ENCODE measurements at places on chromosomes 5 and 9.

DNA sequence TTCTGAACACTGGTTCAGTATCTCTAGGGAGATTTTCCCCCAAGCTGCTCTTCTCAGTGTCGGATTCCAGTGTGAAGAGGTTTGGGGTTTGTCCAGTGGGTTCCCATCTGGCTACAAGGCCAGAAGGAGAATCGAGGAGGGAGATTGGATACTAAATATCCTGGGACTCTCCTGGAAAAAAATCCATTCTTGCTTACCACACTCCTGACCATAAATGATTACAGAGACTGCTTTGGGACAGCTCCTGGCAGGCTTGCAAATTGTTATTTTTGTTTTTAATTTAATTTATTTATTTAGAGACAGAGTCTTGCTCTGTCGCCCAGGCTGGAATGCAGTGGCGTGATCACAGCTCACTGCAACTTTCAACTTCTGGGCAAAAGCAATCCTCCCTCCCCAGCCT lies 4.7 kb upstream of the SUSD1 start:
- DNase-seq: no peak

DNA sequence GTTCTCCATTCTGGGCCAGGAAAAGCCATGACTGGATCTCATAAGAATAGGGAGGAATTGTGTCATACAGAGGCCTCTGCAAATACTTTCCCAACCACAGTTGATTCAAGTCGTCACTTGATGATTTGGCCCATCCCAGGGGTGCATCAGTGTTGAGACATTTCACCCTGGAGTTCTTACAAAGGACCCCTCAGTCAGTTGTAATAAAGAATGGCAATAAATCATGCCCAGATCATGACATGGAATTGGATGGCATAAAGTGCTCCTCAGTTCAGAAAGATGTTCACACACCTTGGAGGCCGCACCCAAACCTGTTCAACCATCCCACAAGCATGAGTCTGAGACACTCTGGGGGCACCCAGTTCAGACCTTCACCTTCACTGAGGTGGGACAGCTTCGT lies 168.1 kb downstream of the NR3C1 start:
- DNase-seq: no peak

- DNase-seq: no peak
Measured at GRCh38 chr9:31325778-31326177, 1058.7 kb upstream of the ACO1 start.

DNA sequence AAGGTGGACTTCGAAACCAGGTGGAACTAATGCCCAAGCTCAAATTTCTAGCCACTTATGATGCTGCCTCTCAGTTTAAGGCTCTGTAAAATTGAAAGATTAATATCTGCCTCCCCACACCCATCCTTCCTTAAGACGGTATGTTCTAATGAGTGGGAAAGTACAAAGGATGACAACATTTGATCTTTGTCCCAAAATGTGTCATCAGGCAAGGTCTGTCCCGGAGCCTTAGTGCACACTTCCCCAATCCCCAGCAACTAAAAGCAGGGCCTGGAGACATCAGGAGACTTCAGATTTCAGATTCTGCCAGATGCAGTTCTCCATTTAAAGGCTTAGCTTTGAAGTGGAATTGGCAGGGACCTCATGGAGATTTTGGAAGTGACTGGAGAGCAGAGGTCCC lies 316.5 kb downstream of the ASTN2 start:
- no peak for DNase-seq

- no peak for DNase-seq
Measured at GRCh38 chr5:1468247-1468612, 23.0 kb upstream of the SLC6A3 start.

GRCh38 chr9:128250839-128251731 lies 24.7 kb downstream of the GOLGA2 start:
- DNase-seq: no peak

DNA sequence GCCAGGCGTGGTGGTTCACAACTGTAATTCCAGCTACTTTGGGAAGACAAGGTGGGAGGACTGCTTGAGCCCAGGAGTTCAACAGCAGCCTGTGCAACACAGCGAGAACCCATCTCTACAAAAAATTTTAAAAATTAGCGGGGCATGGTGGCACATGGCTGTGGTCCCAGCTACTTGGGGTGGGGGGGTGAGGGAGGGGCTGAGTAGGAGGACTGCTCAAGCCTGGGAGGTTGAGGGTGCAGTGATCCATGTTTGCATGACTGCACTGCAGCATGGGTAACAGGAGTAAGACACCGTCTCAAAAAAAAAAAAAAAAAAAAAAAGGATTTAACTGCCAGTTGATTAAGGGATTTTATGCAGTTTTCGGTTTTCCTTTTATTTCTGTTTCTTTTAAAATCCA lies 65.0 kb downstream of the PTBP3 start:
- DNase-seq: no peak

DNA sequence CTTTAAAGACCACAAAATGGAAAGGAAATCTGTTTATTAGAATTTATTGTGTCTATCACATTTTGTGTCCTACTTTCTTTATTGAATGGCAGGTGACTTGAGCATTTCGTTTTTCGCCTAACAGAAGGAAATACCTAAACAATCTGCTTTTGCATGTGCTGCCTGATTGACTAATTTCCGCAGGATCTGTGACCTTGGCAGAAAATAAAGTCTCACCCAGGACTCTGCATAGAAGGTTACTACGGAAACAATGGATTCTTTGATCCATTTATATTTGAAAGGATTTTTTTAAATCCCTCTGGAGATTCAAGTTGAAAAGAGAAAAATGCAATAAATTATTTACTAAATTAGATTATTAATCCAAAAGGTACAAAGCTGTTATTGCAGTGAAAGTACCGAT lies 61.0 kb upstream of the CAST start:
- no peak for DNase-seq

DNA sequence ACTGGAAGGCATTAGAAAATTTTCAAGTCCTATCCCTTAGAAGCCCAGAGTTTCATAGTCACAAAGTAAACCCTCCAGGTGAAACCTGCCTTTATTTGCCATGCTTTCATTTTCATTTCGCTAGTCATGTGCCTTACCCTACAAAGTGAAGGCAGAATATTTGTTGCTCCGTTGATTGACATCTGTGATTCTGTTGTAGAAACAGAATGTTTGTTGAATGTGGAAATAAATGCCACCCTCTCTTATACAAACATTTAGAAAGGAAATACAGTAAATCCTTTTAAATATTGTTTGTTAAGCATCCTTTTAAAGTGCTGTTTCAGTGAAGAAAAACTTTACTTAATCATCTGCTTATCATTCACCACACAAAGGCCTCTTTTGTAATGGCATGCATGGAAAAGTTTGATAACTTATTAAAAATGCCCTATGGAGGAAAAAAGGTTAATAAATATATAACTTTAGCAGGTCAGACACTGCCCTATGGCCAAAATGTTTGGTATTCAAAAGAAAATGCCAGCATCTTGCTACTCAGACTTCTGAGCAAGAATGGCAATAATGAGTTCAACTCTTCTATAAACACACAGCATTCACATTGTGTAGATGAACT lies 34.3 kb upstream of the CAST start:
- no peak for DNase-seq

DNA sequence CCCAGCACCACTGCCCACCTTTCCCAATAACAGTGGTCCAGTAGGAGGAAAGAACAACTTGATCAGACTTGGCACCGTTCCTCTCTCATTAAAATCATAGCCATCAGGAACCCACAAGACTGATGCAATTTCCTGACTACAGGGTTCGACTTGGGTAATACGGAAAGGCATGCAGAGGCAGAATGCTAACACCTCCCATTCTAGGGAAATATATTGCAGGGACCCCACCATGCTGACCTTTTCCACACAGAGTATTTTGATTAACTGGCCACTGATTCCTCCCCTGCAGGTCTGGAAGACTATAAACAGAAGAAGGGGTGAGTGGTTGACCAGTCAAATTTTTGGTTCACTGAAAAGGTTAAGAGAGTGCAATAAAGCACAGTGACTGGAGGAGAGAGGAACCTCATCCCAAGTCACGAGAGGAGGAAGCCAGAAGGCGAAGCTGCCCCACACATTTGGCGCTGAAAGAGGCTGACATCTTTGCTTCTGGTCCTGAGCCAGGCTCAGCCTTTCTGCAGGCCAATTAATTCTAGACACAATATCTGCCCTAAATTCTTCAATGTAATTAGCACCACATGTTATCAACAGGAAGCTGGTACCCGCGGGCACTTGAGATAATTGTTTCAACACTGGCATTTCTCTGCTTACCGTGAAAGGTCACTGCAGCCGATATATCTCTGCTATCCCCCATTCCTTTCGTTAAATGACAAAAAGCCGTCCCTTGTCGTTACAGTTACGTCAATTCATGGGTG lies 64.7 kb upstream of the SPOCK1 start:
- DNase-seq: no peak

DNA sequence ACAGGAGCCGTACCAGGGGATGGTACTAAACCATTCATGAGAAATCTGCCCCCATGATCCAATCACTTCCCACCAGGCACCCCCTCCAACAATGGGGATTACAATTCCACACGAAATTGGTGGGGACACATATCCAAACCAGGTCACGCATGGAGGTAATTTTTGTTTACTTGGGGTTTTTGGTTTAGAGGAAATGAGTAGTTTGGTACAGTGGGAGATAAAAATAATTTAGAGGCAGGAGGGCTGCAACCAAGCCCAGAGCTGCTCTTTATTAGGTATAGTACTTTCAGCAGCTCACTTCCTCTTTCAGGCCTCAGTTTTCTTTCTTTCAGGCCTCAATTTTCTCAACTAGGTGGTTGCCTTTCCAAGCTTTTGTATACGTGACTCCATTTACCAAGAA lies 23.2 kb downstream of the PRUNE2 start:
- DNase-seq: peak; percentile 32

DNA sequence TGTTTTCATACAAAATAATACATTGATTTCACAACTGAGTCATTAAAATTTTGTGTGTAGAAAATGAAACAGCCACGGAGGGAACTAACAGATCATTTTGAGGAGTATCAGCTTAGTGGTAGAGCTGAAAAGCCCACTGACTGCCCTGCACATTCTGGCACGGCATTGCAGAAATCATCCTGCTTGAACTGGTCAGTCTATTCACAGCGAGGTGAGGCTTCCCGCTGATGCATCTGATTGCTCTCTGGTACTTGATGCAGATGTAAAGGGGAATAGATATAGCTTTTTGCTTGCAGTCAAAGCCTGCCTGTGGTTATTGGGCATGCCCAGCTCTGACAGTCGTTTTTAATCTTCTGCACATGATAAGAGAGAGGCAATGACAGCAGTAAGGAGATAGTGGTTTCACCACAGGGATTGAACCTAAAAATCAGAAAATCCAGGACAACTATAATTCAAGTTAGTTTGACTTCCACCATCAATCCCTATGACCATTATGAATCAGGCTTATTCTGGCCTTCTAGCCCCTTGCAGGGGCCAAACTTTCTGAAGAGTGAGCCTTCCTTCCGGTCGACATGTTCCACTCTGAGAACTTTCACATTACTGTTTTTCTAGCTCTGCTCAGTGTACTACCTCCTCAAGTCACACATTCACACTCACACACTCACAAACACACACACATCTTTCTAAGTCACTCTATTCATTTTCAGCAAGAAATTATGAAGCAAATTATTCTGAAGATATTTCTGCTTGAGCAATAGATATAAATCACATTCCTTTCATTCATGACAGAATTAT lies 782.8 kb upstream of the NUDT12 start:
- no peak for DNase-seq

DNA sequence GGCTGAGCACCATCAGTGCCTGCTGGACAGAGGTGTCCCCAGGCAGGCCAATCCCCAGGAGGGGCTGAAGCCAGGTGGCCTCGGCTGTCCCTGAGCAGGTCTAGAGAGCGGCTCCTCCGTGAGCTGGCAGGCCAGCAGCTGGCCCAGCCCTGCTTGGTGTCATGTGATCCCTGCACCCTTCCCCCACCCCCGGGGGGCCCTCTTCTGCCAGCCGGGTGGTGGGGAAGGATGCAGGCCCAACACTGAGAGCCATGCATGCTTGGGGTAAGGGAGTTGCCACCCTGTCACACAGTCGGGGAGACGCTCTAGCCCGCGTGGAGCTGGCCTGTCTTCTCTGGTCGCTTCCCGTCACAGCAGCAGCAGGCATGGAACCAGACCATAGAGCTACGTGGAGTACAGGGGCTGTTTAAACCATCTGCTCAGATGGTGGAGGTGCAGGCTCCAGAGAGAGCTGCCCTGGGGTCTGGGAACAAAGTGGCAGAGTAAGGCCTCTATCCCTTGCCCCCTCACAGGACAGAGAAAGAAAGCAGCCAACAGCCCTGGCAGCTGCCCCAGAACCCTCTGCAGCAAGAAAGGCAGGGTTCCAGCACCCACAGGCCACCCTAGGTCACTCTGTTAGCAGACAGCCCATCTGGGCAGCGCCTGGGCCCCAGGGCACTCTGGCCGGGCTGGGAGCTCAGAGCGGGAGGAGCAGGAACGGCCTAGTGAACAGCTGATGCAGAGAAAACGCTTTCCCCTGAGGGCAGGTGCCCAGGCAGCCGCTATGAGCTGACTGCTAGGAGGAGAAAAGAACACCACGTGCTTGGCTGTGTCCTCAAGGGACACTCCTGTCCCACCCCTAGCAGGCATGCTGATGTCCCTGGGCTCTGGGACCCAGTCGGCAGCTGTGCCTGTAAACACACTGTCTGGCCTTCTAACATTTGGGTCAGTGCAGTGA lies 6.8 kb downstream of the RALGDS start:
- DNase-seq: no peak
